ENCODE measurements at places on chromosomes 5 and 9.

- peak; percentile 41 for DNase-seq
Measured at GRCh38 chr9:112439825-112440224, 46.8 kb upstream of the KIAA1958 start.

DNA sequence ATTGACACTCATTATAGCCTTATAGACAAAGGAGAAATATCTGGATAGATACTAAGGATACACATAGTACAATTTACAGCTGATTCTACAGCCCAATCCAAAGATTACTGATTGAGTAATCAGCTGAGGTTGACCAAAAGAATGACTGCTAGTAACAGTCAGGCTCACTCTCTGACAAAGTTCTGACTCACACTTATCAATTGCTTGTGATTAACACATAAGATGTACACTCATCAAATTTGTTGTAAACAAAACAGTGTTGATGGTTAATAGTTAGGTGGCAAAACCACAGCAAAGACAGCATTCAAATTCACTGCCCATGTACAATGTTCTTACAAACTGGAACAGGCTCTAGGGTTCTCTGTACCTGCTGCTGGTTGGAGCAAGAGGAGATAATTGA lies 422.7 kb downstream of the TLE1 start:
- no peak for DNase-seq

- DNase-seq, result no peak
Measured at GRCh38 chr5:132429463-132430440, 60.2 kb downstream of the SLC22A5 start.

GRCh38 chr9:35051069-35051967 lies 21.1 kb downstream of the VCP start:
- DNase-seq, result peak; percentile 32

DNA sequence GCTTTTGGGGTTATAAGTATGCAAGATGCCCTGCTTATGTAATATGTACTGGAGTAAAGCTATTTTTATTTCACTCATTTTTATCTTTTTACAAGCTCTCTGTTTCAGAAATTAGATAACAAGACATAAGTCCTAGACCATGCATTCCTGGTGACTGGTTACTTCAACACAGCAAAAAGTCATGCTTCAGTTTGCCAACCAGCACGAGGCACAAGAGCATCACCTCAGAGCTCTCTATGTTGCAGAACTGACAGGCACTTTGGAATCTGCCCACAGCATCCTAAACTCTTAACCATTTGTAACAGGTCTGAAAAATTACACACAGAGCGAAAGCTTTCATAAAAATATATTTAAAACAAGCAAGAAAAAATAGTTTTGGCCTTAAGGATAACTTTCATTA lies 112.8 kb downstream of the MARCHF11 start:
- DNase-seq, result no peak

- DNase-seq, result no peak
Measured at GRCh38 chr9:89514956-89515355, 17.0 kb upstream of the SEMA4D start.

DNA sequence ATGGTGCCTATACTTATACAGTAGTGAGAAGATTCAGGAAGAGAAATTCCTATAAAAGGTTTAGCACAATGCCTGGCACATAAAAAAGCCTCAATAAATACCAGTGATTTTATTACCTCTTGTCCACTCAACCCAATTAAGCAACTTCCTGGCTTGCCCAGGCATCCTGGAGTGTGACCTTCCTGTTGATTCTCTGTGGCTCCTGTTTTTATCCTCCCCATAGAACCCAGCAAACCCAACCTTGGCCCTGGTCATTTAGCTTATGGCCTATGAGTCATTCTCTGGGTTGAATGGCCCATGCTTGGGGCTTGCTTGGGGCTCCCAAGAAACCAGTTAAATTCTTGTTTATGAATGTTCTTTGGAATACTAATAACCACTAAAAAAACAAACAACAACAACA lies 21.4 kb upstream of the SPARC start:
- no peak for DNase-seq

GRCh38 chr5:75907651-75908050 lies 175.5 kb upstream of the SV2C start:
- DNase-seq, result no peak

GRCh38 chr5:39816866-39817265 lies 392.1 kb upstream of the DAB2 start:
- DNase-seq, result no peak

DNA sequence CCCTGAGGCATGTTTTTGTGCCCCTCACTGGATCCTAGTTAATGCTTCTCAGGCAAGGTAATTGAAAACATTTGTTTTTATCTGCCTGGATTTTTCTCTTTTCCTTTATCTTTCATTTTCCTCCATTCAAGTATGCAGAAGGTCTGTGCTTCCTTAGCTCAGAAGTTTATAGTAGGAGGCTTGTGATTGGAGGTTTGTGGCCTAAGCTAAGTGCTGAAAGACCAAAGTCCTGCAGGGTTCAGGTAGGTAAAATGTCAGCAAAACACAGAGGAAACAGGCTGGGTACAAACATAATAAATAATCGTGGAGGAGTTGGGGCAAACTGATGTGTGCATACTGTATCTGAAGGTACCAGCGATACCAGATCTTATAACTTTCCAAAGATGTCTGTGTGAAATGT lies 230.9 kb upstream of the KLF4 start:
- DNase-seq, result no peak

DNA sequence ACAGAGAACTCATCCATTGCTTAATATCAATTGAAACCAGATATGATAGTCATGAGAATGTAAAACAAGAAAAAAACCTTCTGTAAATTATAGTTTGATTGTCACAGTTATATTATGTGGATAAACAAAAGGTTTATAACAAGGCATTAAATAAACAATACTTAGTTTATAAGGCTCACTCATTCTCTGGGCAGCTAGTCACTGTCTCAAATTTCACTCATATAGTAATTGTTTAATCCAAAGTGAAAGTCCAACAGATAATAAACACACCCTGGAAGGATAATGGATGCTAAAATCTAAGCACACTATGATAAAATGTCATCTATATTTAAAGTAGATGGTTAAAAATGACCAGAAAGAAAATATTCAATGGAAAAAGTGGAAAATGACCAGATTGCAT lies 30.8 kb upstream of the SLC12A2 start:
- no peak for DNase-seq

DNA sequence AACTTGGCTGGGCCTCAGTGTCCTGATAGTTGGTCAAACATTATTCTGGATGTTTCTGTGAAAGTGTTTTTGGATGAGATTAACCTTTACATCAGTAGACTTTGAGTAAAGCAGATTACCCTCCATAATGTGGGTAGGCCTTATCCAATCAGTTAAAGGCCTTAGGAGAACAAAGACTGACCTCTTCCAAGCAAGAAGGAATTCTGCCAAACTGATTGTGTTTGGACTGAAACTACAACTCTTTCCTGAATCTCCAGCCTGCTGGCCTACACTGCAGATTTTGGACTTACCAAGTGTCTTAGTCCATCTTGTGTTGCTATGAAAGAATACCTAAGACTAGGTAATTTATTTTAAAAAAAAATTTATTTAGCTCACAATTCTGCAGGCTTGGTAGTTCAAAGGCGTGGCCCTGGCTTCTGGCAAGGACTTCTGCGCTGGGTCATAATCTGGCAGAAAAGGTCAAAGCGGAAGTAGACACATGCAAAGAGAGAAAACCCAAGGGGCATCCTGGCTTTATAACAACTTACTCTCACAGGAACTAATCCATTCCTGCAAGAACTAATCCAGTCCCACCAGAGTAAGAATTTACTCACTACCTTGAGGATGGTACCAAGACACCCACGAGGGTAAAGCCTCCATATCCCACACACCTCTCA lies 8.6 kb upstream of the ARHGEF37 start:
- DNase-seq, result no peak

Measured in NCI-H1417 (cell line).